Hematopoietic multipotent progenitor cell treated with erythropoietin and hydrocortisone succinate and interleukin-3 and kit ligand, for 17 days (in vitro differentiated cells): ENCODE measurements at places on chromosomes 5 and 9.

GRCh38 chr9:477193-477592 lies 262.5 kb downstream of the DOCK8 start:
- no peak for DNase-seq

GRCh38 chr9:108967916-108968315 lies 33.7 kb downstream of the ABITRAM start:
- DNase-seq = no peak

DNA sequence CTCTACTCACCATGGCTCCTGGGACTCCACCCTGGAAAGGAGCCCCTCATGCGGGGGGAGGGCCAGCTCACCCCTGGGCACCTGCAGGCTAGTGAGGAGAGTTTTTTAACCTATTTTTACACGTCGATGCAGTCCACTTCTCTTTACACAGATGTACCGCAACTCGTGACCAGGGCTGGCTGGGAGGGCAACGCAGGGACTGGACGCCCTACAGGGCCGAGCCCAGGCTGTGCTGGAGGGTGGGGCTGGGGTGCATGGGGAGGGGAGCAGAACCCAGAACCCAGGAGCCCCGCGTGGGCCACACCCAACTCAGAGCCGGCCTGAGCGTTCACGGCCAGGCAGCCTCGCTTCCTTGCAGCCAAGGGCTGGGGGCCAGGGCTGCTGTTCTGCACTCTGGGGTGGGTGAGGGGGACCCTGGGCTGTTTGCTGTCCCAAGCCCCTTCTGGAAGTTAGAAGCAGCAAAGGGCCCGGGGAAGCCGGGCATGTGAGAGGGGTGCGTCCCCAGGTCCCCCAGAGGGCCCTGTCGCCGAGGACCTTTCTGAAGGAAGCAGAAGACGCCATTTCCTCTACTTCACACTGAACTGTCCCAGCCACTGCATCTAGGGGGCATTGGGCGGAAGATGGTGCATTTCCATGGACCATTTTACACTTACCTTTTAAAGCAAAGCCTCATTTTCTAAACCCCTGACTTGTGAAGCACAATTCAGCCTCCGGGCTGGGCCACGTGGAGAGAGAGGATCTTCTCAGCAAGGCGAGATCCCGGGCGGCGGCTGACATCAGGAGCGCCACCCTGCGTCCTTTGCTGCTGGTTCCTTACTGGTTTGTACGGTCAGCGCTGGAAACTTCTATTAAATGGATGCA lies 90.5 kb downstream of the KCNT1 start:
- DNase-seq = no peak

DNA sequence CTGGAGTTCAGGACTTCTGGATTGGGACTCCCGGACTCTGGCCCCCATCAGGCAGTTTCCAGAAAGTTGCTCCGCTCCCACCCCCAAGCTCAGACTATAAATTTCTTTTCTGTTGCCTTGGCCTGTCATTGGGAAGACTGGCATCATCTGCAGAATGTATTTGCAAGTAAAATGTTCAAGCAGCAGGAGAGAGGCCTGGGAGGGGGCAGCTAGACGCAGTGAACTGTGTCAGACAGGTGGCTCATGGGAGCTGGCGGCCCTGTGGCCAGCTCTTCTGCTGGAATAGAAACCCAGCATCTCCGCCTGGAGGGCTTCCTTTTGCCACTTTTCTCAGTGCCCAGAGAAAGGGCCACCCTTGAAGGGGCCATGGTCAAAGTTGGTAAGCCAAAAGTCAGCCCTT lies 16.0 kb downstream of the INSYN2B start:
- DNase-seq = no peak

- DNase-seq = no peak
Measured at GRCh38 chr5:45578270-45578669, 117.9 kb downstream of the HCN1 start.

GRCh38 chr9:99374793-99375192 lies 152.7 kb downstream of the SEC61B start:
- no peak for DNase-seq

GRCh38 chr9:134636149-134636507 lies 5.5 kb upstream of the COL5A1 start:
- DNase-seq = no peak

GRCh38 chr9:4946937-4947336 lies 38.1 kb upstream of the JAK2 start:
- DNase-seq = no peak

GRCh38 chr9:29208670-29209069 lies 1635.4 kb upstream of the C9orf72 start:
- no peak for DNase-seq

DNA sequence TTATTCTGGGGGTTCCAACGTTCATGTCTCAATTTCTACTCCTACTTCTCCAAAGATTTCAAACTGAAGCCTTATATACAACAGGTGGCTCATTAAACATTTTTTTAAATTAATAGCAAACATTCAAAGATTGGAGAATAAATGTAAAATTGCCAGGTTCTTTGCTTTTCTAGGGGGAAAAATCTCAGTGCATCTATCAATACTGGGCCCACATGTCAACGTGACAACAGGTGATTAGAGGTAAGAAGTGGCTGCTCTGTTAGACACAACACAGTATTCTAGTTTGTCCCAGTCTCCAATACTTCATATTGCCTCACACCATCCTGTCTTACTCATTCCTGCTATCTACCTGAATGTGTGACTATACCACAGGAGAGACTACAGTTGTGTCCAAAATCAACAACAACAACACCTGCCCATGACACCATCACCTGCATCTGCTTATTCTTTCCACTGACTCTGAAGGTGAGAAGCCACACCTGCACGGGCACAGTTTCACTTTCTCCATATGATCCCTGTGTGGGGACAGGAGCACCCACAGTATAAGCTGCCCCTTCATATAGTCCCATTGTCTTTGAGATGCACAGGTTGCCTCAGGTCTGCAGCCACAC lies 110.2 kb downstream of the LHFPL2 start:
- no peak for DNase-seq

- no peak for DNase-seq
Measured at GRCh38 chr5:138705567-138705966, 47.7 kb upstream of the CTNNA1 start.

- no peak for DNase-seq
Measured at GRCh38 chr5:32503261-32503660, 58.7 kb upstream of the ZFR start.

GRCh38 chr5:142391058-142391845 lies 66.4 kb upstream of the SPRY4 start:
- DNase-seq = no peak

- DNase-seq = no peak
Measured at GRCh38 chr9:75130621-75131230, 42.4 kb downstream of the OSTF1 start.

DNA sequence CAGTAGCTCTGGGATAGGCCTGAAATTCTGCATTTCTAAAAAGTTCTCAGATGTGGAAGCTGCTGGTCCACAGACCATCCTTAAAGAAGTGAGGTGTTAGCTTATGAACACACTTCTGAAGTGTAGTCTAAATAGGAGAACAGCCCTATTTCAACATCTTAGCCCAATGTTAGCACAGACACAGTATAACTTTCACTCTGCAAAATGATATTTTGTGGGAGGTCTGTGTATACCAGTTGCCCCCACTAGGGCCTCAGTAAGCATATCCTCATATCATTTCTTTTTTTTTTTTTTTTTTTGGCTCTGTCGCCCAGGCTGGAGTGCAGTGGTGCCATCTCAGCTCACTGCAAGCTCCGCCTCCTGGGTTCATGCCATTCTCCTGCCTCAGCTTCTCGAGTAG lies 7.5 kb upstream of the HABP4 start:
- DNase-seq = no peak

DNA sequence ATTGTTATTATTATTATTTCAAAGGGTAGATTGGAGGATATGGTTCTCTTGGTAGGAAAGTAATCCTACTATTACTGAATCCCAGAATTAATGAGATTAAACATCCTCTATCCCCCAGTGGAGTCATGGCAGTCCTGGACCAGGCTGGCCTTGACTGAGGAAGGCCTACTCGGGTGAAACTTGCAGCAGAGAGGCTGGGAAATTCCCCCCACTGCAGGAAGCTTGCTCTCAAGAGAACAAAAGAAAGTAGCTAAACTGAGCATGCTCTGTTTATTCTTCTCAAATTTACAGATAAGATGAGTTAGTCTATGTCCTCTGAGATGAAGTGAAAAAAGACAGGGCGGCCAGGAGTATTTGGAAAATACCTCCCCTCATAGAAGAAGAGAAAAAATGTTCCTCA lies 233.9 kb upstream of the RPS23 start:
- no peak for DNase-seq

DNA sequence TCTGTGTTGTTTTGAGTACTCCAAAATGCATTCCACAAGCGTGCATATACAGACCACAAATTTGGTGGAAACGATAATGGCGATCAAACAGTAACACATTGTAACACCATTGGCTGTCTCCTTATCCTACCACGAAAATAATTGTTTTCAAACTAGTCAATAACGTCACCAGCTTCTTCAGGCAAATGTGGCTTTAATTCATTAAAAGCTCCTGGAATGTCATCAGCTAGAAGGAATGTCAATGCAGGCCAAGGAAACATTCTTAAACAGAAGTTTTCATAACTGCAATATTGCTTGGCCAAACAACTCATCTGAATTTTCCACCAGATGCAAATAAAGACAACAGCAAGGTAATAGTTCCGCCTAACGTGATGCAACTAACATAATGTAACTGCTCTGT lies 71.6 kb upstream of the XPA start:
- no peak for DNase-seq

DNA sequence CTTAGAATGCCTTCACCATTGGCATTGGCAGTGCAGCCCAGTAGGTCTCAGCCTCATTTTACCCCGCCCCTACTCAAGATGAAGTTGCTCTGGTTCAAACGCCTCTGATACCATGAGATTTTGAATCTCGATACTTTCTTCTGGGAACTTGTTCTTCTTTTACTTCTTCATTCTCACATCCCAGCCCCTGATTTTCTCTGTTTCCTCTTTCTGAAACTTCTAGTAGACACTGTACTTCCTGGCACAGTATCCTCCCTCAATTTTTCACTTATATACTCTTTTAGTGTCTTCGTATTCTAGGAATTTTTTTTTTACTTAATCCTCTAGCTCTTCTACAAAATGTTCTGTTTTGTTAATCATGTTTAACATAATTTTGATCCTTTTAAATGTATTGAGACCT lies 13.1 kb upstream of the ZNF79 start:
- DNase-seq = no peak

DNA sequence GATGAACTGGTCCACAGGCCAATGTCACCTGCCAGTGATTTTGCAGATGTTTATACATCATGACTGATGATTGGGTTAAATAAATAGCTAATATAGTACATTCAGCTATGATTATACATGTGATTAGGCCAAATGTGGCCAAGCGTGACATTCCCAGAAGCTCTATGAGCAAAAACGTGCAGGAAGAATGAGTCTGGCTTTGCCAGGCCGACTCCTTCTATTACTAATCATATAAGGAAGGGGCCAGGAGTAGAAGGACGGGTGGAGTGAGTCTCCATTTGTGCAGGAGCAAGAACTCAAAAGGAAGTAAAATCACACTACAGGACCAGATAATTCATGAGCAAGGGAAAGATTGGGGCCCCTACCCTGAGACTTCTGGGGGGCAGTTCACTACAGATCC lies 178.2 kb downstream of the ROR2 start:
- DNase-seq = no peak

DNA sequence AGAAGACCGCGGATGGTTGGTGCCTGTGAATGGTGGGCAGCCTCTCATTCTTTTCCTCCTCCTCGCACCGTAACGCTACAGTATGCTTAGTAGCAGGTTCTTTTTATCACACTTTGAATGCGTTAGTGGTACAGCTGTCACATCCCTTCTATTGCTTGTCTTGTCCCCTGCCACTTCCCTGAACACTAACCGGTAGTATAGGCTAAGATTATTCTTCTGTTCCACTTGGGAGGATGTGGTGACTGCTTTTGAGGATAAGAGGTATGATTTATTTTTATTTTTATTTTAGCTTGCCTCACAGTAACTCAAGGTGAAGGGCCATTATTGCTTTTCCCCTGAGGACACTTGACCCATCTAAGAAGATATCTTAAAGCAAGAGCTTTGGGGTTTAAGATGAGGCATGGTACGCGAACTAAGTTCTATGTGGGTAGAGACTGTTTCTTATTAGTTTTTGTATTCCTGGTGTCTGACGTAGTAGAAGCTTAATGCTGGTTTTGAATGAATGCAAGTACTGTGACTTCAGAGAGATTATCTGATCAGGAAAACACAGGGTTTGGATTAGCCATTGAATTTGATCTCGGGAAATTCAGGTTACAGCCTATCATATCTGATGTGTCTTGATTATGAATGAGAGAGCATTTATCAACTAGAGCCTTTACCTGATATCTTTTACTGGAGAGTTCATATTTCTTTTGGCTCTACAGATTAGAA lies 951 bp downstream of the UNC13B start:
- DNase-seq = no peak

DNA sequence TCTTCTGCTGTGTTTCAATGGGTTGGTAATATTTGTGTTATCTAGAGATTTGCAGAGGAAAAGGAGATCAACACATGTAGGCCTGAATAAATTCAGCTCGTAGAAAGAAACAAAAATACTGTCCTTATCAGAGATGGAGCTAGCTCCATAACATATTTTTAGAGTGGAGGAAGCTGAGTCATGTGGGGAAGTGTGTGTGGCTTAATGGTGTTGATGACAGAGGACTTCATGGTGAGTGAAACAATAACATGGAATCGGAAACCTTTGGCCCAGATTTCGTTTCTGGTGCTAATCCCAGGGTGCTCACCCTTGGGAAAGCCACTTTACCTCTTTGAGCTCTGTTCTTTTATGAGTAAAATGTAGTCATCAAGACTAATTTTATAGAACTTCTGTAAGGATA lies 825.0 kb downstream of the TLR4 start:
- no peak for DNase-seq

DNA sequence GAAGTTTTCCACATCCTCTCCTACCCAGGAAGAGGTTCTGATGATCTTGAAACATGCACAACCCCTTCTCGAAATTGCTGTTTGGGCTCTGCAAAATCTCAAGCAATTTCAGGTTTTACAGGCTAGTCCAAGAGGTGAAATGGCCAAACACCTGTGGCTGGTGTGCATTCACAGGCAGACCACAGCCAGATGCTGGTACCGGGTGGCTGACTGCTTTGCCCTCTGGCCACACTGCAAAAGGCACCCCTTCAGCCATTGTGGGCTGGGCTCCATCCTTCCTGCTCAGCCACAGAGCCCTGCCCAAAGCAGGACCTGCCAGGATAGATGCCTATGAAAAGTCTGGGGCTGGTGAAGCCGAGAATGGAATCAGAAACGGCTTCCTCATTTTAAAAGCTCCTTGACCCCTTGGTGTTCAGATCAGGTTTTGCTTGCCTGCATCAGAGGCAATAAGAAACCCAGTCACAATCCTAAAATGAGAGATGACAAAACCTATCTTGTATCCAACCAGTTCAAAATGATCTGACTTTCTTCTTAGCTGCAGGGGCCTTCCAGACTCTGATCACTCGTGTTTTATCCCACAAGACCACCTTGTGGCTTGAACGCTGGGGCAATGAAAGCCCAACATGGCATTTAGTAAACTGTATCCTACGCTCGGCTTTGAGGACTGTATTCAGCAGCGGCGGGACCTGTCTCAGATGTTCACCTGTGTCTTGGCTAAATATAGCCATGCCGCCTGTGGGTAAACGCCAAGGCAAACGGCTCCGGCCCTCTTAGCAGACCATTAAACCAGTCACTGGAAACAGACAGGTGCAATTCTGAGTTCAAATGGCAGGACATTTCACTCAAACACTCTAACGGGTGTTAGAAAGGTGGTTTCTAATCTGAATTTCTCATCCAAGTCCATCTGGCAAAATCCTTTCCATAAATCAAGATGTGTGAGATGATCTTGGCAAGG lies 49.6 kb downstream of the EPB41L4B start:
- DNase-seq = no peak
